ENCODE measurements at places on chromosomes 3 and 15.

- no peak for DNase-seq
Measured at GRCh38 chr3:197835509-197835908, 44.5 kb downstream of the LRCH3 start.

GRCh38 chr3:153130312-153130977 lies 31.6 kb upstream of the RAP2B start:
- DNase-seq, result no peak

DNA sequence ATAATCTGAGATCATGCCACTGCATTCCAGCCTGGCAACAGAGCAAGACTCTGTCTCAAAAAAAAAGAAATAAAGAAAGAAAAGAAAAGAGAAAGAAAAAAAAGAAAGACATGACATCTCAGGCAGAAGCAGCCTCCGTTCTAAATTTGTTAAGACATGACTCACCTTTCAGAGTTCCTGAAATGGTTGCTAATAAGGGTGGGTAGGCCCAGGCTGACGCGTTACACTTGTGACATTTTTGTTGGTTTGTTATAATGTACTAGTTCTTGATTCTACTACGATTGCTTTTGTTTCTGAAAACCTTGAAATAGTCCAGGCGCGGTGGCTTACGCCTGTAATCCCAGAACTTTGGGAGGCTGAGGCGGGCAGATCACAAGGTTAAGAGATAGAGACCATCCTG lies 21.0 kb downstream of the SLC25A20 start:
- no peak for DNase-seq

DNA sequence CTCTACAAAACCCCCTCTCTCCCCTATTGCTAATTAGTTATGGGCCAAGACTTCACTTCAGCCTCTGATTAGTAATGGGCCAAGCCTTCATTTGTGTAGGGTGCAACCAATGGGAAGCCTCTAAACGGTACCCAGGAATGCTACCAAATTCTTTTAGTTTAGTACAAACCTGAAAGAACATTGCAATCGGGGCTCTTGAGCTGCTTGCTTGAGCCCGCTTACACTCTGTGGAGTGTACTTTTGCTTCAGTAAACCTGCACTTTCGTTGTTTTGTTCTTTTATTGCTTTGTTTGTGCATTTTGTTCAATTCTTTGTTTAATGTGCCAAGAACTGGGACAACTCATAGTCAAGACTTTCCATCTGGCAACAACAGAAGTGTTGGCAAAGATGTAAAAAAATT lies 26.2 kb downstream of the DNAAF4 start:
- DNase-seq, result no peak

DNA sequence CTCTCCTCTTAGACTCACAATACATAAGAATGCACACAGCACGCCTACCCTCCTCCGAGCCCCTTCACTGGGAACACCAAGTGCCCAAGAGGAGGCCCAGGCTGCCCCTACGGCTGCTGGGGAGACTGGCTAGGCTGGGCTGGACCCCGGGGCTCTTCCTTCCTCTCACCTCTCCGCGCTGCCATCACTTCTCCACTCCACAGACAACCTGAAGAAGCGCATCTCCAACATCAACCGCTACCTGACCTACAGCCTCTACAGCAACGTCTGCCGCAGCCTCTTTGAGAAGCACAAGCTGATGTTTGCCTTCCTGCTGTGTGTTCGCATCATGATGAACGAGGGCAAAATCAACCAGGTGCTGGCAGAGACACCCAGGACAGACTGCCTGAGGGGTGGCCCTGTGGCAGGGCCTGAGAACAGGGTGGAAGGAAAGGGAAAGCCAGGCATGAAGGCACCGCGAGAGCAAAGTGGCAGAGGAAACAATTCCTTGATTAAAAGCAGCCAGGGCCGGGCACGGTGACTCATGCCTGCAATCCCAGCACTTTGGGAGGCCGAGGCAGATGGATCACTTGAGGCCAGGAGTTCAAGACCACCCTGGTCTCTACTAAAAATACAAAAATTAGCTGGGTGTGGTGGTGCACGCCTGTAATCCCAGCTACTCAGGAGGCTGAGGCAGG lies 51.6 kb downstream of the SEMA3G start:
- DNase-seq, result no peak

- no peak for DNase-seq
Measured at GRCh38 chr15:81050805-81051204, 50.1 kb downstream of the TLNRD1 start.

DNA sequence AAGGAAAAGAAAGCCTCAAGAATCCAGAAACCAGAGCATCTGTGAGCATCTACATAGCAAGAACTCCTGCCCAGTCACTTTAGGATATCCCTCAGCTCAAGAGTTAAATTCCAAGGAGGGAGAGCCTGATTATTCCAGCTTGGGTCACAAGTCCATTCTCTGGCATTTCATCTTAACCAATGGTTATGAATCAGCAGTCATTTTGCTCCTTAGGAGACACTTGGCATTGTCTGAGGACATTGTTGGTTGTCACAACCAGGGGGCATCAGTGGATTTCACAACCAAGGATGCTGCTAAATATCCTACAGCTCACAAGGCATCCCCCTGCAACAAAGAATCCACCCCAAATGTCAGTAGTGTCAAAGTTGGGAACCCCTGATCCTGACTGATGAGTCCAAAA lies 51.0 kb upstream of the LMCD1 start:
- no peak for DNase-seq

- no peak for DNase-seq
Measured at GRCh38 chr3:55369141-55369847, 117.8 kb downstream of the WNT5A start.

DNA sequence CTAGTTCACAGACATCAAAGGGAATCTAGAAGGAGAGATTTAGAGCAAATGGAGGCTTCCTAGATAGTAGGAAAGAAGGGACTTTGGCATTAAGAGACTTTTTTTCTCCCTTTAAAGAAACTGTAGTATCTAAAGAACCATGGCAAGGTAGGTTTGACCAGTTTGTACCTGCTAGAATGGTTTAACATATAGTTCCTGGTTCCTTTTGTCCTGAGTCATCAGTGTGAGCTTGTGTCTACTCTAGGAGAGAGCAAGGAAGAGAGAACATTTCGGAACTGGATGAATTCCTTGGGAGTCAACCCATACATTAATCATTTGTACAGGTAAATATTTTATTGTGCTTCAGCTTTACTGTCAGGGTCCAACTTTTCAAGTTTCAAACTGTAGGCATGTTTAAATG lies 29.6 kb upstream of the TRPC1 start:
- no peak for DNase-seq

- DNase-seq, result no peak
Measured at GRCh38 chr15:90829942-90830440, 38.4 kb upstream of the FURIN start.

DNA sequence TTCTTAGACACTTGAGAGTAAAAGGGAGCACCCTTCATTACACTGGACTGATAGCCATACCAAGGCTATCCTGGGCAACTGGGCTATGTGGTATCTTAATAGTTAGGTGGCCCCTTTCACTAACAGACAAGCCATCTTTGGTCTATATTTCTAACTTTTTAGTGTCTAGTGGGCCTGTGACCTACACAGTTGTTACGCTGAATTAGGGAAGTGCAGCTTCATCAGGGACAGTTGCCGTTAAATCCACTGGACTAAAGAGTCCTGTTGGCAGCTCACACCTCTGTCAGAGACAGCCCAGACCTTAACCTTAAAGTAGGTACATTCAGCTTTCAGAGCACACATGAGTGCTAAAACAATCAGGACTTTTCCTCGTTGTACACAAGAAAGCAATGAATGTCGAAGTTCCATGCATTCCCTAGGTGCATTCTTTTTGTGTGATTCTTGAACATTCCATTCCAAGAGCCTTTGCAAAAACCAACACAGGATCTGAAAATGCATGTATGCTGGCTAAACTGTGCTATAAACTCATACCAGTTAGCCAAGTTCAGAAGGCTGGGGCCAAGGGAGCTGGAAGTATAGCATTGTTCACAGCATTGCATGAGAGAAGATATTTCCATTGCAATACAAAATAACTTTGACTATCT lies 230.2 kb upstream of the EIF1B start:
- DNase-seq, result no peak

DNA sequence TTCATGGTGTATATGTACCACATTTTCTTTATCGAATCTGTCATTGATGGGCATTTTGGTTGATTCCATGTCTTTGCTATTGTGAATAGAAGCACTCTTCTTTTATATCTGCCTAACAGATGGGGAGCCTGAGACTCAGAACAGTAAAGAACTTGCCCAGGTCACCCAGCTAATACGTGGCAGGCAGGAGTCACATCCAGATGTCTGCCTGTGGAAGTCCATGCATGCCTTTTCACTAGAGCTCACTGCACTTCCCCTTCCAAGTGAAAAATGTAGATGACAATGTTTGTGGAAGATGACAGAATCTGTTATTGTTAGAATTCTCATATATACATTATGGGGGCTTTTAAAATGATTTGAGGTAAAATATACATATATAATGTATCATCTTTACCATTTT lies 165.0 kb downstream of the PDZRN3 start:
- no peak for DNase-seq

DNA sequence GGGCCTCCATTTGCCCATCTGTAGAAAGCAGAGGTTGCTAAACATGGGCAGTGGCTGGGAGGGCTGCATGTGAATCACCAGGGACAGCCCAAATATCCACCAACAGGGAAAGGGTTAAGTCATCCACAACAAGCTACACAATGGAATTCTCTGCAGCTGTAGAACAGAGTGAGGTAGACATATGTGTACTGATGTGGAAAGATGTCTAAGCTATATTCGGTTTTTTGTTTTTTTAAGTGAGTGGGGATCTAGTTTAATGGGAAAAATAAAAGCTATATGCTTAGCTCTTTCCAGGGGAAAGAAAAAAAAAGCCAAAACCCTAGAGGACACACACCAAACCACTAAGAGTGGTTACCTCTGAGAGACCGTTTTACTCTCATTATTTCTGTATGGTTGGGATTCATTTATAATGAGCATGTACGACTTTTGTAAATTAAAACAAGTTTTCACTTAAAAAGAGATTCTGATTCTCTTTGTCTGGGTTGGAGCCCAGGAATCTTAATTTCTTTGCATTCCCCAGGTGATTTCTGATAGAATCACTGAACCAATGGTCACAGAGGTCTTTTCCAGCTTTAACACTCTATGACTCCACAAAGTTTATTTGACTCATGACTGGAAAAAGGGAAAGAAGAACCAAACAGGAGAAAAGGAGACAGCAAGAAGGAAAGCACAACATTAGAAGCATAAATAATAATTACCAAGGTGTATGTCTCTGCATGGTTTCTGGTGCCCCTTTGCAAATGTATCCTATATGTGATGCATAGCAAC lies 19.1 kb downstream of the CRABP1 start:
- no peak for DNase-seq

GRCh38 chr15:29784413-29784812 lies 37.9 kb downstream of the TJP1 start:
- DNase-seq, result no peak
